ENCODE measurements at places on chromosomes 6 and 20.

- DNase-seq, result no peak
These were observed 9.2 kb downstream of the ADAM33 start for GRCh38 chr20:3672547-3673171.

GRCh38 chr6:43786664-43787329, 16.8 kb downstream of the VEGFA start:
- DNase-seq, result no peak

DNA sequence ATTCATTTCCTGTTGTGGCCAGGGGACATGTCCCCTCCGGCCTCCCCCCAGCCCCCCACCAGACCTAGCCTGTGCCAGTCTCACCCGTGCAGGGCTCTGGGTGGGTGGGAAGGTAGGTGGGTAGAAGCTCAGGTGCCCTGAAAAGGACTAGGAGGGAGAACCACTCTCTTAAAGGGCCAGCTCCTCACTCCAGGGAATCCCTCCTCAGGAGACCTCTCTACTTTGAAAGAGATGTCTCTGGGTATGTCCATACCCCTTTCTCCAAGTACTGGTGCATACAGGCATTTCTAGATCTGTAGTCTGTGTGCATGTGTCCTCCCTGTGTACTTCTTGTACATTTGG, 60.8 kb upstream of the EPB41L1 start:
- DNase-seq, result no peak

GRCh38 chr20:63330084-63330760, 30.9 kb downstream of the CHRNA4 start:
- DNase-seq, result no peak

DNA sequence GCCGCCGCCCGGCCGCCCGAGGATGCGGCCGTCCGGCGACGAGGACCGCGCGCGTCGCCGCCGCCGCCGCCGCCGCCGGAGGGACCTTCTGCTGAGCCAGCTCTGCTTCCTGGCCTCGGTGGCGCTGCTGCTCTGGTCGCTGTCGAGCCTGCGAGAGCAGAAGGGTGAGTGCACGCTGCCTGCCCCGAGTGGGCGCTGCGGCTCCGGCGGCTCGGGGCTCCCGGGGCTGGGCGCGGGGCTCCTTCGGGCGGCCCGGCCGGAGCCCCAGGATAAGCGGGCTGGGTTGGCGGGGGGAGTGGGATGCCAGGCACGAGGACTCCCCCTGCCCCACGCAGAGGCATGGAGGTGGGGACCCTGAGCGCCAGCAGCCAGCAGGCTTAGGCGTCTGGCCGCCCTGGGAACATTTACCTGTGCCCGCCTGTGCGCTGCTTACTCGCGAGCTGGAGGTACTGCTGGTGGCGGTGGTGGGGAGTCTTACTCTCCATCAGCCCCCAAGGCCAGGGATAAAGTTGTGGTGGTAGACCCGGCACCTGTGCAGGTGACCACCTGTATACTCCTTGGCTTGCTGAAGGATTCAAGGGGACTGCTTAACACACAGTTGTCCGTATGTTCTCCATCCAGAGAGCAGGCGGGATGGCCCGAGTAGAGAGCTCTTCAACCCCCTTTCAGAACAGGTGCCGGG, 520 bp downstream of the SLC24A3 start:
- peak; percentile 23 for DNase-seq

DNA sequence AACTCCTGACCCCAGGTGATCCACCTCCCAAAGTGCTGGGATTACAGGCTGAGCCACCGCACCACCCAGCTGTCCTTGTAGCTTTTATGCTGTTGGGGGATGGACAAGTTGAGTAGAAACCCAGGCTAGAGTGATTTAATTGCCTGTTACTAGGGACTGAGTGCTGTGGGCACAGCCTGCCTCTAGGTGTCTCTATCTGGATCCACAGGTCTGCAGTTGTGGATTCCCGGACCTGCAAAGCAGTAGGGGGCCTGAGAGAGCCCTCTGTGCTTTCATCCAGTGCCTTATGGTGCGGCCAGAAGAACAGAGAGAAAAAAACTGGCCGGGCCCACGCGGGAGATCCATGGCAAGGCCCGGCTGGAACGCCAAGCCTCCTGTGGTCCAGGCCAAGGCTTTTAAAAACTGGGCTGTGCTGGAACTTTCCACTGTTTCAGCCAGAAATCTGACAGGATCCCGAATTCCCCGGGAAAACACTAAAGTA, 5.2 kb downstream of the SIRPA start:
- DNase-seq, result peak; percentile 89

DNA sequence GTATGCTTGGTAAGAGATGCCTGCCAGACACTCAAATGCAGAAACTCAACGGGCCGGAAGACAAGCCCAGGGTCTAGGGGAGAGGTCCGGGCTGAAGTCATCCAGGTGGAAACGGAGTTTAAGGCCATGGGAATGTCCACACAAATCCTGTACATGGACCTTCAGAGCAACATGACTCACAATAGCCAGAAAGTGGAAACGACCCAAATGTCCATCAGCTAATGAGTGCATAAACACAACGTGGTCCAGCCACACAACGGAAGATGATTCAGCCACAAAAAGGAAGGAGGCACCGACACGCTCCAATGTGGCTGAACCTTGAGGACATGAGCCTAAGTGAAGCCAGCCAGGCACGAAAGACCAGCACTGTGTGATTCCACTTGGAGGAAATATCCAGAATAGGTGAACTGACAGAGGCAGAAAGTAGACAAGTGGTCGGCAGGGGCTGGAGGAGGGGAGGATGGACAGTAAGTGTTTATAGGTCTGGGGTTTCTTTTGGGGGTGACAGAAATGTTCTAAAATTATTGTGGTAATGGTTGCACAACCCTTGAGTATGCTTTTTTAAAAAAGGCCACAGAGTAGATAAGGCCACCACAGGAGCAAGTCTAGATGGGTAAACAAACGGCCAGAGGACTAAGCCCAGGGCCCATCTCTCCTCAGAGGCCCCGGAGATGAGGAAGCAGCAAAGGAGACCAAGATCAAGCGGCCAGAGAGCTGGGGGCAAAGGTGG, 105.6 kb downstream of the PREX1 start:
- no peak for DNase-seq

DNA sequence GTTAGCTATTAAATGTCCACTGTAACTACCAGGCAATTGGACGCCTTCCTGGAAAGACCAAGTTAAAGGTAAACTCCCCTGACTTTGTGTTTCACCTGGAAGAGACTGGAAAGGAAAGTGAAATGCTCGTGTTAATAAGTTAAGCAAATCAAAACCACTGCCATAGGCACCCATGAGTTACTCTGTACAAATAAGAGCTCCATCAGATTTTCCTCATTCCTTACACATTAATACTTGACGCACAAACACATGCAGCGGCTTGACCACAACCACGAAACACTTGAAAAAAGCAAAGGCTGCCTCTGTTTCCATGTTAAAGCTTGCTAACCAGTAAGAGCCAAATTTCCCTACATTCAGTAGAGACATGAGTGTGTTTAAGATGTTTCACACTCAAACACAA, 19.8 kb downstream of the GCM1 start:
- no peak for DNase-seq
